ENCODE measurements at places on chromosomes 2 and 18.

- DNase-seq = no peak
Observed at GRCh38 chr2:238636269-238637073, 209.7 kb downstream of the ASB1 start.

DNA sequence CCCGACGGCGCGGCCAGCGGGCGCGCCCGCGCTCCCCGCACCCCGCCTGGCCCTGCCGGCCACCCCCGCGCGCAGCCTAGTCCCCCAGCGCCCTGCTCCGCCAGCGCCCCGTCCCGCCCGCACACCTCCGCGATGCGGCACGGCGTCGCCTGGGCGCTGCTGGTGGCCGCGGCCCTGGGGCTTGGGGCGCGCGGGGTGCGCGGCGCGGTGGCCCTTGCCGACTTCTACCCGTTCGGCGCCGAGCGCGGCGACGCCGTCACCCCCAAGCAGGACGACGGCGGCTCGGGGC, 232 bp downstream of the SNED1 start:
- no peak for DNase-seq

DNA sequence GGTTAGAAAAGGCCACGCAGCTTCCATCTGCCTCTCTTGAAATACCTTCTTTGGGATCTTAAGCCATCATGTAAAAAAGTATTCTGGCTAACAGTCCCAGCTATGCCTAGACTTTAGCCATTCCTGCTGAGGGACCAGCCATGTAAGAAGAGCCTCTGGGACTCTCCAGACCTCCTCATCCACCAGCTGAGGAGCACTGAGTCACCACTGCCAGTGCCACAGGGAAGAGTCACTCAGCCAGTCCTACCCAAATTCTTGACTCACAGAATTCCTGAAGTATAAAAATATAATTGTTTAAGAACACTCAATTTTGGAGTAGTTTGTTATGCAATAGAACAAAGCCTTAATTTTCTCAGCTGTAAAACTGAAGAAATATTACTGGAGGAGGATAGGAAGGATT, 436.7 kb downstream of the ZEB2 start:
- no peak for DNase-seq

GRCh38 chr2:129610766-129611165, 368.7 kb upstream of the RAB6C start:
- DNase-seq = no peak

DNA sequence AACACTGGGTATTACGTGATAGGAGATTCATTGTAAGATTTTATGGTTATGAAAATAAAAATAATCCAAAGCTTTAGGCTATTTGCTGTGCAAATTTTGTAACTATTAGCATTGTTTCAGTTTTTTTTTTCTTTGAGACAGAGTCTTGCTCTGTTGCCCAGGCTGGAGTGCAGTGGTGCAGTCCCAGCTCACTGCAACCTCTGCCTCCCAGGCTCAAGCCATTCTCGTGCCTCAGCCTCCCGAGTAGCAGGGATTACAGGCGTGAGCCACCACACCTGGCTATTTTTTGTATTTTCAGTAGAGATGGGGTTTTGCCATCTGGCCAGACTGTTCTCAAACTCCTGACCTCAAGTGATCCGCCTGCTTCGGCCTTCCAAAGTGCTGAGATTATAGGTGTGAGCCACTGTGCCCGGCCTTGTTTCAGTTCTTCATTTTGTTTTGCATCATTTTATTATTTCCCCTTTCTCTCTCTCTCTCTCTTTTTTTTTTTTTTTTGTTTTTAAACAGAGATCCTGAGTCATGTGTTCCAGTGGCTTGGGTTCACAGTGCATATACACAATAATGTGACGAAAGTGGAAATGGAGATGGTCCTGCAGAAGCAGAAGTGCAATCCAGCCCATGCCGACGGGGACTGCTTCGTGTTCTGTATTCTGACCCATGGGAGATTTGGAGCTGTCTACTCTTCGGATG, 25.8 kb downstream of the CASP10 start:
- no peak for DNase-seq

DNA sequence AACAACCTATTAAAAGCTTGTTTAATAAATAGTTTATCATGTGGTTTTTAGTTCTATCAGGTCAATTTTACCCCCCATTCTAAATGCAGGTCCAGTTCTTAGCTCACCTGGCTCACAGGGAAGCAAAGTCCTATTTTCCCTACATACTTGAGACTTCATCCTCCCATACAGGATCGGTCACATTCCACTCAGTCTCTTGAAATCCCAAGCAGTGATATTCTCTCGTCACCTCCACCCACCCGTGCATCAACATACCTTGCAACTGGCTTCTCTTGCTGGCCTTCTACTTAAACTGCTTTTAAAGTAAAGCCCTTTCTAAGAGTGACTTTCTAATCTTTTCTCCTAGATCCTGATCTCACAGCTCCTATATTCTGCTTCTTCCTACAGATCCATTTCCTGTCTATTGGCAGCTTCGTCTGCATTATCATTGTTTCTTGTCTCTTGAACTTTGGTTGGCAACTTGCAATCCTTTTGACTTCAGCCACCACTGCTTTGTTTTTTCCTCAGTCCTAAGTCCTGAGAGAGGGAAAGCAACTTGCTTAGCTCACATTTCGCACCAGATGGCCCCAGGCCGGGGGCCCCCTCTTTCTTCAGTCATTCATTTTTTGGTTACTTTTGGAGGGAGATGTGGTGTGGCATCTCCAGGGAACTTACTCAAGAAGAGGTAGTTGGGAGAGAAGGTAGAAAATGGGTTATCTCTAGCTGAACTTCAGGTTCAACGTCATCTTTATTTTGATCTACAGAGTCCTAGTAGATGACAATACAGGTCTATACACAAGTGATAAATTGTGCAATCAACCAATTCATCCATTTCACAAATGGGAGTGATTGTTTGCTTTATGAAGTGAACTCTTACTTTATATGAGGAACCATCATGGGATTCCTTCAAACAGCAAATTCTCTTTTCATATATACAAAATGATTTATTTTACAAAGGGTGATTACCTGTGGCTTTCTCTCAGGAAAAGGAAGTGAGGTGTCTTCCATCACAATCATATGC, 23.9 kb upstream of the NCOA1 start:
- DNase-seq = no peak

DNA sequence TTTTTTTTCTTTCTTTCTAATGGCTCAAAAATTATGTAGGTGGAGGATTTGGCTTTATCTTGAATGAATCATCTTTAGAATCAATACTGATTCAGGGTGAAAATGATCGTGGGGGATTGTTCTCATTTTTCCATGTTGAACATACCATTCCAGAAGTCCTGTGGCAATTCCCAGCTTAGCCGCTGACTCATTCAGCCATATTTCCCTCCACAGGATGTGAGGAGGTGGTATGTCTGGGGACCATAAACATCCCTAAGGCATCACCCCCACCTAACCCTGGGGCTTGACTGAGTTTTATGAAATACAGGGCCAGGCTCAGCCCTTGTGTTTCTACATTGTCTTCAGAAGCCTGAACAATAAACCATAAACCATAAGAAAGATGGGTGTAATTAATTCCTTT, 92.7 kb upstream of the FN1 start:
- no peak for DNase-seq

GRCh38 chr2:3461801-3462492, 57.4 kb downstream of the ADI1 start:
- DNase-seq = no peak

- no peak for DNase-seq
Observed at GRCh38 chr2:232097758-232098157, 136.2 kb downstream of the DIS3L2 start.

DNA sequence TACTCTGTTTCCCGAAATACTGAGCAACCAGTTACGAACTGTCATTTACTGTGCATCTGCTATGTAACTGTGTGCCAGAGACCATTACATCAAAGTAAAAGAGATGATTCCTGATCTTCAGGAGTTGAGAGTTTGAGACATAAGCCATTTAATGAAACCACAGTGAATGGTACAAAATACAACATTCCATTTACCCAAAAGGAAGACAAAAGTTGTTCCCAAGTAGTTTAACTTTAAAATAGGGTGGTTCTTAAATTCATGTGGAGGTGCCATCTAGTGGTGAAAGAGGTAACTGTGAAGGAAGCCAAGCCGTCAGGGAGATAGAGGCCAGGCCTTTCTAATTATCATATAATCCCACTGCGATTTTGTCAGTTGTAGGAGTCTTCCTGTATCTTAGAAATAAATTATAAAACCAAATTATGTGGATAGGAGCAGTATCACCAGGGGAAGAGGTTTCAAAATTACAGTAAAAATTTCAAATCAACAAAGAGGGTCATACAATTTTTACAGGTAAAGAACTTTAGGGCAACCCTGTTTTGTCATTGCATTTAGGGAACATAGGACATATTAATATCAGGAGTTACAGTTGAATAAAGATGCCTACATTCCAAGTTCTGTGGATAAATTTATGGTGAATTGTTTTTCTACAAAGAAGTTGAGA, 67.7 kb downstream of the EPAS1 start:
- DNase-seq = no peak
